ENCODE measurements at places on chromosomes 6 and 20.

DNA sequence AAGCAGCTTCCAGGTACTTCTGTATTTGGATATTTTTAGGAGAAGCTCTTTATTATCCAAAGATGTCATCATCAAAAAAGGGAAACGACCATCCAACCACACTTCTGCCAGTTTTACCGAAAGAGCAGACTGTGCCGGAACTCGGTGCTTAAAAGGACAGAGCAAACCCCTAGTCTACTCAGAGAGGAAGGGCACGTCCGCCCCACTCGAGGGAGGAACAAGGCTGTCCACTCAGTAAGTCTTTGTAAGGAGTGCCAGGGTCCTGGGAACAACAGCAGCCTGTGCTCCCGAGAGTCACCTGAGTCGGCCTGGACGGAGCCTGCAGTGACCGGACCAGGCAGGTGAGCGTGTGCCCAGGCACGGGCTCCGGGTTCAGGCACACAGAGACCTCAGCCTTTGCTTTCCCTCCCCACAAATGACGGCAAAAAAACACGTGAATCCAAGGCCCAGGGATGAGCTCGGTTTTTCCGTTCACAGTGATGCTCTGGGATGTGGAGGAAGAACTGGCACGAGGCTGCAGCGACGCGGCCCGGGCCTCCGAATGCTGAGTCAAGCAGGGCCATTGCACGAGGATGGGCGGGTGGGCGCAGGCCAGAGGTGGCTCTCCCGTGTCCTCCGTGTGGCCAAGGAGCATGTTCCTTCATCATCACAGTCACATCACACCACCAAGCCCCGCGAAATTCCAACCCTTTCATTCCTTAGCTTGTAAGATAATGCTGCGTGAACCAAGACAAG lies 17.4 kb upstream of the SLCO4A1 start:
- no peak for DNase-seq

- DNase-seq, result no peak
Measured at GRCh38 chr6:149400050-149400449, at the start of gene SUMO4. TSS of gene SUMO4 (plus strand) at chr6:149400262. CDS start at chr6:149400392, 130 bp downstream.

DNA sequence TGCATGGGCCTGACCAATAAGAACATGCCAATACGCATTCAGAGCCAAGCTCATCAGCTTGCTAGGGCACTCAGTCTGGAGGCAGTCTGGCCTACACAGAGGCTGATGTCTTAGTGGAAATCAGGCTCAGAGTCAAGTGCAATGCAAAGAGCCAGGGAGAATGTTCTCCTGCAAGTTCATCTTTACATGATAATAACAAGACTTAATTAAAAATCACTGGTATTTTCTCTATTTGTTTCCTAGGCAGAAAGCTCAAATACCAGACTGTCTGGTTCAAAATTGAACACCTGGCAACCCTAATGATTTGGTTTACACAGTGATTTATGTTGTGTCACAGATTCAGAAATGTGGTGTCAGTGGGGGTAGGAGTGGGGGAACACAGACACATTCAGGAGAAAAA lies 689.3 kb upstream of the FLRT3 start:
- no peak for DNase-seq

DNA sequence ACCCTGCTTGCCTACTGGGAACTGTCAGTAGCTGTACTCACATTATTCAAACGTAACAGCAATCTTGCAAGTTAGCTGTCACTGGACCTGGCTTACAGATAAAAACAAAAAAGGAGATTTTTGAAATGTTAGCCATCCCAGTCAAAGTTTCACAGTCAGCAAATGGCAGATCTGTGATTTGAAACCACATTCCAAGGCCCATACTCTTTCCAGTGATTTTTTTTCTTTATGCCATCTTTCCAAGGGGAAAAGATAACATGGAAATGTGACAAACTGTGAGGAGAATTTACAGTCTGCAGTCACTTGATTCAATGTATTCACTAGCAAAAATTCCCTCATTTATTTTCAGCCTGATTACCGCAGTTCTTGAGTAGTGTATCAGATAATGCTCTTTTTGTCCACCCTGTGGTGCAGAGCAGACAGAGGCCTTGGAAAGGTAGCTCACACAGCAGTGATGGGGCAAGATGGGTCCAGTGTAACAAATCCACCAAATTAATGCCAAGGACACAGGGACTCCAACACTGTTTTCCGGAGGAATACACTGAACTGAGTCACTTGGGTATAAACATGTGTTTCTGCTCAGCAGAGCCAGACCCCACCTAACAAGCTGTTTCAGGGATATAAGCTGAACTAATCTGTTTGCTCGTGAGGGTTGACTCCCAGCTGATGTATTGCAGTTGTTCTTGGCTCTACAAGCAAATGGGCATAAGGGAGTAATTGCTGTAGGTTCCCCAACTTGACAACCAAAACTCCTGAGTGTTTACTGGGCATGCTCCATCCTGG lies 49.9 kb upstream of the ADGRF1 start:
- no peak for DNase-seq

DNA sequence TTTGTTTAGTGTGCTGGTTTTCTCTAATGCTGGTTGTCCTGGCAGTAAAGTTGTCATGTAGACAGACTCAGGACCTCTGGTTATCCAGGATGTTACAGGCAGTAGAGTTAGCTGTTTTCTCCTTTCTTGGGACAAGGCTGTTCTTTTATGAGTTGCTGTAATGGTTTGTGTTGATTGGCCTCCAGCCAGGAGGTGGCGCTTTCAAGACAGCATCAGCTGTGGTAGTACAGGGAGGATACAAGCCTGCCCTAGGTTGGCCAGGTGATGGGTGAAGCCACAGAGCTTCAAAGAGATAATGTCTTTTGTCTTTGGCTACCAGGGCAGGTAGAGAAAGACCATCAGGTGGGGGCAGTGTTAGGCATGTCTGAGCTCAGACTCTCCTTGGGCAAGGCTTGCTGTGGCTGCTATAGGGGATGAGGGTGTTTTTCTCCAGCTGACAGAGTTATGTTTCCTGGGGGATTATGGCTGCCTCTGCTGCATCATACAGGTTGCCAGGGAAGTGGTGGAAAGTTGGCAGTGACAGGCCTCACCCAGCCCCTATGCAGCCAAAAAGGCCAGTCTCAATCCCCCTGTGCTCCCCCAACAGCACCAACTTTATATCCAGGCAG lies 127.2 kb upstream of the TAB2 start:
- peak; percentile 21 for DNase-seq

- no peak for DNase-seq
Measured at GRCh38 chr6:107692351-107692750, 131.8 kb downstream of the SCML4 start.

Data from H4 (cell line).